HT1080 (cell line): ENCODE measurements at places on chromosomes 7 and 10.

GRCh38 chr10:2948127-2948854 is 119.1 kb upstream of the PFKP start:
- DNase-seq: no peak

GRCh38 chr7:74612015-74612829 is 45.3 kb upstream of the GTF2I start:
- peak; percentile 37 for DNase-seq

- DNase-seq: no peak
Observed at GRCh38 chr7:151239837-151240459, 7.7 kb downstream of the CHPF2 start.

DNA sequence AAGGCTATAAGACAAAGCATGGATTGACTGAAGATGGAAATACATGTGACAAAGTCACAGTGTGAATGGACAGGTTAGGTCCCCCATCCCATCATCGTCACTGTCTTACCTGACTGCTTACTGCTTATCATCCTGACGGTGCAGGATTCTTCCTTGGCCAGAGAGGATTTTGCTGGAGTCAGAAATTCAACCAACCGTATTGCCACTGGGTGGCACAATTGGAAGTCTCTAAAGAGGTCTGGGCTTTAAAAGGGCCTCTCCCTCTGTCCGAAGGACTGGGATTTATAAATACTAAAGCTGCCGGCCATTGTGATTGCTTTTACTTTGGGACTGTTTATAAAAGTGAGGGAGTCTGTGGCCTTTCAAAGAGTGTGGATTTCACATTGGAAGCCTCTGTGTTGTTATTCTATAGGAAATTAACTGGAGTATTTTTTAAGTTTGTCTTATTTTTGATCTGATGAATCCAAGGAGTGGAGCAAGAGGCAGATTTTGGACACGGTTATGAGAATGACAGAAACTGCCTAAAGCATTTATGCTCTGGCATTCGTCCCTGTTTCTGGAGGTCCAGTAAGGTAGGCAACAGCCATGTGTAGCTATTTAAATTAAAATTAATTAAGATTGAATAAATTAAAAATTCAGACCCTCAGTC is 113.3 kb upstream of the CREB5 start:
- DNase-seq: peak; percentile 50

DNA sequence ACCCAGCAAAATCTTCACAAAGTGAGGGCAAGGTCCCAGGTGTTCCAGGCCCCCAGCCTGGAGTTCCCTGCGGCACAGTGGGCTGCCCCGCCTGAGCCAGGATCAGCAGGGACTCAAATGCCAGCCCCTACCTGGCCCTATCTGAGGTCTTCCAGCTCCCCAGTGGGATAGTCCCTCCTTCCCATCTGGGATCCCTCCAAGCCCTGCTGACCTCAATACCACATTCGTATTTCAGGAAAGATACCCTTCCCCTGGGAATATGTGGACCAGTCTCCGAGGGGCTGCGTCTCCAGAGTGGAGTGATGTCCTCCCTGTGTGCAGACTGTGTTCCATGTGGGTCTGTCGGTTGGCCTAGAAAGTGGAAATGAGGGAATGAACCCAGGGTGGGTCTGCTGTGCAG is 40.9 kb downstream of the ELFN1 start:
- no peak for DNase-seq

DNA sequence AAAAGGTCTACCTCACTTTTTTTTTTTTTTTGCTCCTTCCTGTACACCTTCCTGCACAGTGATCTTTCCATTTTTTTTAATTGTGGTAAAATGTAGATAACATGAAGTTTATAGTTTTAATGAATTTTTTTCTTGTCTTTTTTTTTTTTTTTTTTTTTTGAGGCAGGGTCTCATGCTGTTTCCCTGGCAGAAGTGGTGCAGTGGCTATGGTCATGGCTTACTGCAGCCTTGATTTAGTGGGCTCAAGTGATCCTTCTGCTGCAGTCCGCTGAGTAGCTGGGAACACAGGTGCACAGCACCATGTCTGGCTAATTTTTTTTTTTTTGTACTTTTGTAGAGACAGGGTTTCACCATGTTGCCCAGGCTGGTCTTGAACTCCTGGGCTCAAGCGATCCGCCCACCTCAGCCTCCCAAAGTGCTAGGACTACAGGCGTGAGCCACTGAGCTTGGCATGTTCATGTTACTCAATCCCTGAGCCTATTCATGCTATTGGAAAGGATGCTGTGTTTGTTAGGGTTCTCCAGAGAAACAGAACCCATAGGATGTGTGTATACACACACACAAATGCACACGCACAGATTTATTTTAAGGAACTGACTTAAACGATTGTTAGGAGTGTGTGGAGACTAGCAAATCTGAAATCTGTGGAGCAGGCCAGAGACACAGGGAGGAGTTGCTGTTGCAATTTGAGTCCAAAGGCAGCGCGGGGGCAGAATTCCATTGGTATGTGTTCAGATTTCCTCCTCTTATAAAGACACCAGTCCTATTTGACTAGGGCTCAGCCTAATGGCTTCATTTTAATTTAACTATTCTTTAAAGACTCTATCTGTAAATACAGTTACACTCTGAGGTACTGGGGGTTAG is 29.1 kb downstream of the GALNT11 start:
- DNase-seq: peak; percentile 26

GRCh38 chr7:142813699-142814098 is 41.2 kb upstream of the EPHB6 start:
- no peak for DNase-seq

DNA sequence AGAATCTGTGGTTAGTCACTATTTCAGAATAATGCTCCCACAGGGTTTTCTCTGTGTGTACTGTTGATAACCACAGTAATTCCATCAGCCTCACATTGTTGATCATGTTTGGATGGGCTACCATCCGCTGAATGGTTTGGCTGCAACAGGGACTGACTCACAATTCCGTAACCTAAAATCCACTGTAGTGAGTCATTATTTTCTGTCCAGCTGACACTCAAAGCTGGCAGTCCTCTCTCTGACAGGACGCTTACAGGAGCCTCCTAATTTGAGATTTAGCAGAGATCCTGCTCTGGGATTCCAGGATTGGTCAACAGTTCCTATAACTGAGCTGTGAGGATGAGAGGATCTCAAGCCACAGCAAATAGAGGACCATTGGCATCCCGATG is 32.7 kb downstream of the VWA2 start:
- DNase-seq: peak; percentile 95

GRCh38 chr7:158125091-158125490 is 462.5 kb downstream of the PTPRN2 start:
- no peak for DNase-seq

DNA sequence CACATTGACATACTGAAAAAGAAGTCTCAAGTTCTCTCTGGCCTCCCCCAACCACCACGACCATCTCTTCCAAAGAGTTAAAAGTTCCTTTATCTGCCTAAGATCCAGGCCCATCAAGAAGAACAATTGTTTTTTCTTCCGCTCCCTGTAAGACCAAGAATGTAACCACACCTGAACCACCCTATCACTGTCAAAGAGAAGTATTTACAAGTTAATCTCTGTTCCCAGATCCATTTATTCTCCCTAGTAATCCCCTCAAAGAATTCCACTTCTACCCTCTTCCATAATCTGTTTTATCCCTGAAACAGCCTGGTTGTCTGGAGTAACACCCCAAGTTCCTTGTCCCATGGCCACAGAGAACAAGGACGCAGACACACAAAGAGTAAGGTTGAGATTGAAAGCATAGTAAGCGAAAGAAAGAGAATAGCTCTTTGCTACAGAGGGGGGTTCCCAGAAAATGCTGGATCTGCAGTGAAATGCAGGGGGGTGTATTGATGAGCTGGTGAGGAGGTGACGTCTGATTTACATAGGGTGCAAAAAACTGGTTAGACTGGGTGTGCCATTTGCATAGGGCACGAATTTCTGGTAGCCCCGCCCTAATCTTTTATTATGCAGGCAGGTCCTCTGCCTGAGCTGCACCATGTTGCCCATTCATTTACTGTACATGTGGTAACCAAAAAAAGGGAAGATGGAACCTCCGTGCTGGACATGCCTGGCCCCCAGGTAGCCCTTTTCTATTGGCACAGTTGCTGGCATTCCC is 122.0 kb downstream of the SKIDA1 start:
- DNase-seq: no peak

- DNase-seq: no peak
Observed at GRCh38 chr10:133257489-133258065, 19.1 kb downstream of the ADAM8 start.

- DNase-seq: no peak
Observed at GRCh38 chr7:29990931-29991330, 1.3 kb upstream of the SCRN1 start.

GRCh38 chr10:121369616-121370015 is 228.6 kb downstream of the FGFR2 start:
- DNase-seq: no peak

DNA sequence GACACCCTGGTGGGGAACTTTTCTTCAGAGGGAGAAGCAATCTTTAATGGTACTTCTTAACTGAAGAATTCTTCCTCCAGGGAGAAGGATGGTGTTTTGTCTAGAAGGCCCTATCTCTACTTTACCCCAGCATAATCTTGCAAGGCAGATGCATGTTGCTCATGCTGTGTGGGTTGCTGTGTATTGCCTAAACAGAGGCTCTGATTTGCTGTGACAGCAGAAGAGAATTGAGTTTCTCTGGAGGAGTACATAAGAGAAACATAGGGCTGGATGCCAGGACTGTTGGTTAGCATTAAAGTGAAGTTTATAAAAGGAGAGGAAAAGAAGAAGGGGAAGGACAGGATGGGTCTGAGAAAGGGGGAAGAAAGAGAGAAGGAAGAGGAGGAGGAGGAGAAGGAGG is 248.1 kb upstream of the HPS1 start:
- no peak for DNase-seq

GRCh38 chr10:47023237-47024045 is 112.2 kb downstream of the PTPN20 start:
- no peak for DNase-seq

DNA sequence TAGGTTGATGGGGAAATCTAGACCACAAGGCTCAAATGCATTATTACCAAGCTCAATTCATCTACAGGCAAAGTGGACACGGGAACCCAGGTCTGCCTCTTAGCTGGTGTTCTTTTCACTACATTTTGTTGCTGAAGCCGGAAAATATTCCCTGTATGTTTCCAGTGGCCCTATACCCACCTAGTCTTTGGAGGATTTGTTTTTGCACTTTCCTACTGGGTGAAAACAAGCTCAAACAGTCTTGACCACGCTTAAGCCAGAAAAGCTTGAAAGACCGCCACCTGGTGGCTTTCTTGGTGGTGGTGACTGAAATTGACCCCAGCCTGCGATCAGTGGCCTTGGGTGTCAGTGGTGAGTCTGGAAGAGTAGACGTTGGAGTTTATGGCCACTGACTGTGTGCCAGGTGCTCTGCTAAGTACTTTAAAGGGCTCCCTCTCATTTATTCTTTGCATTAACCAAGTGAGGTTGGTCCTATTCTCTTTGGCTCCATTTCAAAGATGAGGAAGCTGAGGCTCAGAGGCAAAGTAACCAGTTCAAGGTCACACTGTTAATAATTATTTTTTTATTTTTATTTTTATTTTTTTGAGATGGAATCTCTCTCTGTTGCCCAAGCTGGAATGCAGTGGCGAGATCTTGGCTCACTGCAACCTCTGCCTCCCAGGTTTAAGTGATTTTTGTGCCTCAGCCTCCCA is 11.1 kb upstream of the CRTAC1 start:
- DNase-seq: peak; percentile 49

DNA sequence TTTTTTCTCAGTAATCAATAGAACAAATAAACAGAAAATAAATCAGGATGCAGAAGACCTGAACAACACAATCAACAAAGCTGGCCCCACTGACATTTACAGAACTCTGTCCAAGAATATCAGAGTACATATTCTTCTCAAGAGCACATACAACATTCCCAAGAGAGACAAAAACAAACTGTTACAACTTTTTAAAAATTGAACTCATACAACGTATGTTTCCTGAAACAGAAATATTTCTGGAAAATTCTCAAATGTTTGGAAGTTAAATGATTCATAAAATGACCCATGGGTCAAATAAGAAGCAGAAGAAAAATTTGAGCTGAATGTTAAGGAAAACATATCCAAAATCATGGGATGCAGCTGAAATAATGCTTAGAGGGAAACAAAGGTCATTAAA is 93.9 kb upstream of the VIPR2 start:
- DNase-seq: no peak

GRCh38 chr7:39622609-39623008 is 763 bp upstream of the RALA start:
- peak; percentile 7 for DNase-seq

- no peak for DNase-seq
Observed at GRCh38 chr7:34869057-34869456, 168.2 kb downstream of the DPY19L1 start.

DNA sequence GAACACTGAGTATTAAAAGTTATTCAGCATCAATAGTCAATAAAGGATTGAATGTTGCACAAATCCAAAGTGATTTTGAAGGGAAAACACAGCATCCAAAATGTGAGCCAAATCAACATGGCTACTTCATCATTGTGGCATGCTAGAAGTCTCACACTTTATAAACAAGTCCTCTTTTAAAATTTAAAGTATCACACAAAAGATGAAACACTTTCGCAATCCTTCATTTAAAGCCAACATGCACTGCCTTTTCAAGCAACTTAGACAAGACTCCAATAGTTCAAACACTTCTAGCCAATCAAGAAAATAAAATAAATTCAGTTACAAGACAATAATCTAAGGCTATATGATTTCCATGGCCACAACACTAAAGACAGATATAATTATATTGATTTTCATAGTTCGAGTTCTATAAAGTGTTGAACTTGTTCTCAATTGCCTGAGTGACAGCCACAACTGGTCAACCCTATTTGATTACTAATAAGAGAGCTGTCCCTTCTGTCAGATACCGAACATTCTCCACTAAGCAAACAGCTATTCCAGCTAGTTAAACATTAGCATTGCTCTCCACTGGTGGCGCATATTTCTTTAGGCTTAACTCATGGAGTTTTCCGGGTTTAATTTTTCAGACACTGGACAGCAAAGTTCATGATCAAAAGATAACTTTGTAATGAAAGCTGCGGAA is 8.3 kb downstream of the EBF3 start:
- no peak for DNase-seq

DNA sequence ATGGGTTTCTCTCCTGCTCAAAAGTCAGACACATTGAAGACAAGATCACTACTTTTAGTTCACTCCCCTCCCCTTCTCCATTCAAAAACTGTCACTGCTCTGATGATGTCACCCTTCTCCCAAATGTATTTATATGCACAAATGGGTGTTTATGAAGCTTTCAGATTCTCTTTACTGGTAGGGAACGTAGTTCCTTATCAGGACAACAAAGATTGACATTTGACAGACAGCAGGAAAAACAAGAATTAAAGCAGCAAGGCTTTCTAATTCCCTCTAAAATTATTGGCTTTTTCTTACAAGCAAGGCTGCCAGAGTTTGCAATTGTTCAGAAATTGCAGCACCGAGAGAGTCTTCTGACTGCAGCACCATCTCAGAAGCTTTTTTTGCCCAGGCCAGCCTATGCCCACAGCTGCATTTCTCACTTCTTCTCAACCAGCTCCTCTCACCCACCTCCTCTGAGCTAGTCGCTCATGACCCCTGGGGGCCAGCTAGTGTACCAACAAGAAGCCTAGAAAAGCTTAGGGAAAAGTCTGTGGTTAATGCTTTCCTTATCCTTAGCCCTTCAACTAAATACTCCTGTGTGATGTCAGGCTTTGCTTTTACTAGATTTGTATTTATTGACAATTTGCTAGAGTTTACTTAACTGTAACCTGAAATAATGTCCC is 265.1 kb downstream of the HTR7 start:
- DNase-seq: peak; percentile 68
